Stimulated activated CD8-positive, alpha-beta memory T cell treated with anti-CD3 and anti-CD28 coated beads, Interleukin-15, amount 100 ng/mL, for 4 hours (primary cell): ENCODE measurements at places on chromosomes 7 and 10.

- DNase-seq = no peak
Observed at GRCh38 chr10:47114680-47115186, 185.3 kb upstream of the GDF10 start.

DNA sequence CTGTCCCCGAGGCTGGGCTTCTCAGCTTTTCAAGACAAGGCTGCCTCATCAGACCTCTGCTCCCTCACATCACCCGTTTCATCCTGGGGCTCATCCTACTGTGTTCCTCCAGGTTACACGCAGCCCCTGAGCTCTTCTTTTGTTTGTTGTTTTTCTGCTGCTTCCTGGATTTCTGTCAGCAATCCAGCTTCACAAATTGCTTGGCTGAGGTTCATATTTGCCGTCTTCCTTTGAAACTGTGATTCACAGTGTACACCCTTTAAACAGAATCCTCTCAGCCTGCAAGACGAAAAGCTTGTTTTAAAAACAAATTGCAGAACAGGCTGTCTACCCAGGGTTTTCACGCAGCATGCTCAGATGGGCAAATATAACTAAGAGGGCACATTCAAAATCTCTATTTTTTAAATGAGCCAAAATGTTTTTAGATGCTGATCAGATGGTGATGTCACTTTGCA lies 39.1 kb upstream of the PARD3 start:
- DNase-seq = no peak

DNA sequence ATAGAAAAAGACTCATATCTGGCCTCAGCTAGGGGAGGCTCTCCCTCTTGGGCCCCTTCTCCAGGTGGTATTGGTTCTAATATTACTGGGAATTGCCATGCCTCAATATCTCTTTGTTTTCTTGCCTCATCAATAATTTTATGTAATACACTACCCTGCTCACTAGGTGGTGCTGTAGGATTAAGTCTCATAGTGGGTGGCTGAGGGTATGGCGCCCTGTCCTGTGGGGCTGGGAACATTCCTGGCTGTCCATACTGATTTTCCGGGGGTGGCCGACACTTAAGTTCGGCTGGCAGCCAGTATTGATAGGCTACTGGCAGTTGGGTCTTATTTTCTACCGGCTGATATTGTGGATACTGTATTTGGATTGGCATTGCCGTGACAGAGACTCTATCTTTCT lies 9.0 kb upstream of the TAS2R3 start:
- DNase-seq = no peak

DNA sequence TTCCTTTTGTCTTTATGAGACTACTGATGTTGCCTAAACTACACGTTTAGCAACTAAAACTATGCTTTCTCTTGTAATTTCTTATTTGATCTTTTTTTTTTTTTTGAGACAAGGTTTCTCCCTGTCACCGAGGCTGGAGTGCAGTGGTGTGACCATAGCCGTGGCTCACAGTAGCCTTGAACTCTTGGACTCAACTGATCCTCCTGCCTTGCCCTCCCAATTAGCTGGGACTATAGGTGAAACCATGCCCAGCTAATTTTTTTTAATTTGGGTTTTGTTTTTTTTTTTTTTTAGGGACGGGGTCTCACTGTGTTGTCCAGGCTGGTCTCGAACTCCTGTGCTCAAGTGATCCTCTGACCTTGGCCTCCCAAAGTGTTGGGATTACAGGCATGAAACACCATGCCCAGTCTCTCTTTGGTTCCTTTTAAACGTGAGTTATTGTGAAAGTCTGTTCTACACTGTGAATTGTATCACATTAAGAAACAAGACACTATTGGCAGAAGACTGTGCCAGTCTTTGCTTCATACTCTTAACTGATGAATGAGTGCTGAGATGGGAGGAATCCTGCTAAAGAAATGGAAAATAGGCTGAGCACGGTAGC lies 6.4 kb downstream of the TMEM248 start:
- no peak for DNase-seq

DNA sequence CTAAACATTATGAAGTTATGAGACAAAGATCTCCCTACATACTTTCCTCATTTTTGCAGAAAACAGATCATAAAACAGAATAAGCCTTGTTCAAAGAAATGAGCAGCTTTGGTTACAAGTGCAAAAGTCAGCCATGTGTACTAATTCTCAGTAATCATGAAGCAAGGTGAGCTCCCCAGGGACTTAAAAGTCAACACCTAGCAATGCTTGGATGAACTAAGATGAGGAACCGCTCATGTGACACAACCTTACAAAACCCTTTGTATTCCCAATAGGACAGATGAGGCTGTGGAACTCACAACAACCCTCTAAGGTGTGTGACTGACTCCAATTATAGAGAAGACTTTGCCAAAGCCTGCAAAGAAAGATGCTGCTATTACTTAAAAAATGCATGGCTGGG lies 154.5 kb downstream of the SLC25A13 start:
- no peak for DNase-seq

DNA sequence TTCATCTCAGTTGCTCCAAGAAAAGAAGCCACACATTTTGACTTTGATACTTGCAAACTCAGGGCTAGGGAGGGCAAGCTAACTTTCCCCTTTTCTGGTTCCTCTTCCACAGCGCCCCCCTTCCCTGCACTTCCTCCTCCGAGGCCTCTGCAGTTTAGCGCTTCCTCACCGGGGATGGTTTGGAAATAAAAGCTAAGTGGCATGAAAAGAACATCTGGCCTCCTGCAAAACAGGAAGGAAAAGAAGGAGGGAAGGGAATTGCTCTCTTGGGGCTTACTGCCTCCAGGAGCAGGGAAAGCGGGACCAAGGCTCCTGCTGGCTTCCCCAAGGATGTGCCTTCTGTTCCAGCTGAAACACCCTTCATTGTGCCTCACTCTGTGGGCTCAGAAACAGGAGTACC lies 42.3 kb downstream of the PRKCQ start:
- DNase-seq = no peak

DNA sequence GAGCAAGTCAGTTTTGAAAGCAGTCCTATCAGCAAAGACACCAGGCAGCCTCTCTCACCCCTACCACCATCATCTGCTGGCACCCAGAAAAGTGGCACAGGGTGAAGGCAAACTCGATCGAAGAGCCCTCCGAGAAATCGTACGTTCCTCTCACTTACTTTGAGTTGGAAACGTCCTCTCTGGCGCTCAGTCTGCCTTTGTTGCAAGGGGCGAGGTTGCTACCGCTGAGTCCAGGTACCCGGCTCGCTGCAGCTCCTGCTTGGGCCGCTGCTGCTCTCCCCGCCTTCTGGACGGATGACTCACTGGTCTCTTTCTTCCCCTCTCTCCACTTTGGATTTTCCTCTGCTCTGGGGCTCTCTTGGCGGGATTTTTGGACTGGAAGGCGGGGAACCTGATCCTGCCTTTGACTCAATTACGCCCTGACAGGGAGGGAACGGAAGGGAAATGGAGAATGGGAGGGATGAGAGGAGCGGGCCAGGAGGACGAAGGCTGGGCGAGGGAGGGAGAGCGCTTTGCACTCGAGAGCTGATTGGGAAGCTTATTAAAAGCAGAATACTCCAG lies at the start of gene PTN:
Gene PTN, minus strand, starts transcription at position 453 of the 561 bp plus-strand sequence. CDS start 88,760 bp downstream, outside the sequence.
- DNase-seq = no peak

- no peak for DNase-seq
Observed at GRCh38 chr7:11341285-11341944, 367.7 kb downstream of the PHF14 start.

- DNase-seq = no peak
Observed at GRCh38 chr10:31554556-31554955, 235.5 kb downstream of the ZEB1 start.

DNA sequence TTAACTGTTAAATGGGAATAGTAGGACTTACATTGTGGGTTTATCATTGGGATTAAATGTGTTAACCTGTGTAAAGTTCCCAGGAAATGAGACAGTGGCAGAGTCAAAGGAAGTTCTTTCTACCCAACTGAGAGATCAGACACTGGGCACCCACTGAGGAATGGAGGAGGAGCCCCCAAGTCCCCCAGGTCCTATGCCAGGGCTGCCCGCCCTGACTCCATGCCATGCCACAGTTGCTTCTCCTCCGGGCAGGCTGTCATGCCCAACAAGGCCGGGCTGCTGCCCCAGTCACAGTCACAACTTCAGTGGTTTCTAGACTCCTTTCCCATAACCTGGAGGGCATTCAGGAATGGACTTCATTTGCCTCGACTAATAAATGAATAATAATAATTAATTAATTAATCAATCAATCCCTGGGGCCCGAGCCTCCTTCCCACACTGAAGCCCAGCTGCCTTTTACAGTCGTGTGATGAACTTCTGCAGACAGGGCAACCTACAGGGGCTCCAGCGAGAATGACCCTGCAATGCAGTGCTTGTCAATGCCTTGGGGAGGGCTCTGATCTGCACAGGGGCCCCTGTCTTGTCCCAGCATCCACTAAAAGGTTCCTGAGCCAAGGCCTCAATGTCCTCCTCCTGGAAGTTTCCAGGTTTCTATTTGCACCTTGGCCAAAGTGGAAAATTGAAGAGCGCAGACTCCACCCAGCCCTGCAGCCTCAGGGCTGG lies 32.4 kb downstream of the DRGX start:
- DNase-seq = no peak

GRCh38 chr7:88046839-88047573 lies 113.0 kb downstream of the ADAM22 start:
- DNase-seq = no peak

- DNase-seq = no peak
Observed at GRCh38 chr10:10946801-10947200, 70.9 kb upstream of the CELF2 start.

- no peak for DNase-seq
Observed at GRCh38 chr10:16606421-16606820, 84.7 kb upstream of the C1QL3 start.

DNA sequence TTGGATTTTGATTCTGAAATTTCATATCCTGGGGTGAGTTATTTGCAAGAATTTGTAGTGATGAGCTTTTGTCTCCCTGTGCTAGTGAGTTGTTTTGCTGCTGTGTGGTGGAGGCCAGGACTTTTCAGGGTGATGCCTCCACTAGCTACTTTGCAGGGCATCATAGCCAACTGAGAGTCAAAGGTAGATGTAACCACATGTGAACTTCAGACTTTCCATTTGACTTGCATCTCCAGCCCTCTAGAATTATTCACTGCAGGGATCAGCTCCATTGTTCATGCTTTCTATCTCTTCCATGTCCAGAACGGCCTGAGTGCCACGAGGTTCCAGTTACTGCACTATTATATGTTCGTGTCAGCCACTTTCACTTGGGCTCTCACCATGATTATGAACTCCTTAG lies 534.3 kb downstream of the GRM8 start:
- DNase-seq = no peak

DNA sequence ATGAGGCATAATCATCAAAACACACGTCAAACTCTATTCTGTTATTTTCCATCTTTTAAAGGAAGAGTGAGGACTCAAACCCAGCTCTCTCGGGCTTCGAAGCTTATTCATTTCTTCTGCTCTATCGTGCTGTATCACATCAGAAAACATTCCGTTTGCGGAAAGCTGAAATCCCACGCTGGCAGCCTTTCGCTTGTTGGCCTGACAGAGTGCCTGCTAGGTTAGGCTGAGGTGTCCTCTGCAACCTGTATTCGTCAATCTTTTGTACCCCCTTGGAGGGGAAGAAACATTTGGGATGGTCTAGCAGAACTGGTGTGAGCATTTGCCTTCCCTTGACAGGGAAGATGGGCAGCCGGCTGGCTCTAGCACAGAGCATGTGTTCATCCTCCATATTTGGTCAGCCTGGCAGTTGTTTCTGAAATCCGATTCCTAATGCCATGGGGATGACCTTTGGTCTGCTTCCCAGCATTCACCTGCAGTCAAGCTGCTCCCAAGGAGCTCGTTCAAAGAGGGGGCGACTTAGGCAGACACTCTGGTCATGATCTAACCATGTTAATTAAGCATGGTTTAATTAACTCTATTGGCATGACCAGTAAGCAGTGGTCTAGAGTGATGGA lies 55.2 kb downstream of the TACC2 start:
- no peak for DNase-seq

GRCh38 chr7:84705706-84706105 lies 481.1 kb downstream of the SEMA3D start:
- no peak for DNase-seq

GRCh38 chr10:14191871-14192270 lies 138.9 kb downstream of the FRMD4A start:
- no peak for DNase-seq

- no peak for DNase-seq
Observed at GRCh38 chr7:77359599-77359998, 56.5 kb downstream of the GSAP start.

DNA sequence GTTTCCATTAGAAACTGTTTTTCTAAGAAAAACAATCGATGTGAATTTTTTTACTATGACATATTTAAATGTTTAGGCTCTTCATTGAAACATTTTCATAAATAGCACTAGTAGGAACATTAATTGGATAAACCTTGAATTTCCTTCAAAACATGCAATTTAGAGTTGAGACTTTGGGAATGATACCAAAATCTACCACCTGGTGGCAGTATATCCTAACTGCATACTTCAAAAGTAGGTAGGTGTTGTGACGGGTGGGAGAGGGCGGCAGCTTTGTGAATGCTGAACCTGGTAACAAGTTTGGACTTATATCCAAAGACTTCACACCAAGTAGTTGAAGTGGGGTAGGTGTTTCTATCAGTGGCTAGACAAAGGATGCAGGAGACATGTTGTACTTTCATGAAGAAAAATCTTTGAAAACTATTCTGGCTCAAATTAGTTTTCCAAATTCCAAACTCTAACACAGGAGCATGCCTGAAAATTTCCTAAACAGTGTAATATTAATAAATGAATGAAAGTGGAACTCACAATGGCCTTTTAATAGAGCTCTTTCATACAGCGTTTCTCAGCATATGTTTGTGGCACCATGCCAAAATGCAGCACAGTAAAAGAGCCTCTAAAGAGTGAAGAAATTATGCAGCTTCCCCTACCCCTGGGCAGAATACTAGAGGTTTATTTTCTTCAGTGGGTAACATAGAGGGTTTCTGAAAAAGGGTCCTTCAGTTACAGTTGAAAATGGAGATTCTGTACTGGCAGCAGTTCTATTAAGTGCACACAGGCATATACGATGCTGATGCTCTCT lies 201.0 kb upstream of the TPK1 start:
- DNase-seq = no peak

DNA sequence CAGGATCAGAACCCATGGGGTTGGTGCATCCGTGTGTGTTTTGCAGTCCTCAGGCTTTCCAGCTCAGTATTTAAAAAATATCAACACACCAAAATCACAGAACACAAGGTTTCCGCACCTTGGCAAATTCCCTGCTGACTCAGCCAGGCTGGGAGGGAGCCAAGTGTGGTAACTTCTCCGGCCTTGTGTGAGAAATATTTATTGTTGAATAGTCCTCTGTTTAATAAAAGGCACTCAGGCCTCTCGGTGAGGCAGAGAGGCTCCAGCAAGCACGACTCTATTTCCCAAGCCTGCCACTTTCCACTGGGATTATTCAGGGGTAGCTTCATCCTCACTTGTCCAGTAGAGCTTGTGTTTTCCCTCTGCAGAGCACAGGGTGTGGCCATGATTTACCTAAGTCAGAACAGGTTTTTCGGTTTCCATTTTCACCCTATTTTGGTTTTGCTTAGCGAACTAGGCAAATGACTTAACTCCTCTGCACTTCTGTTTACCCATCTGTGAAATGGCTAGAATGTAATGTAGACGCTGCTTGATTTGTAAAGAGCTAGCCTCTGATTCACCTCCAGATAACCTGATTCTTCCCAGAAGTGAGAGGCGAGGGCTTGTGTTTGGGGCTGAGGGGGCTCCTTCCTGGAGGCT lies 13.0 kb upstream of the CHST15 start:
- DNase-seq = no peak

GRCh38 chr7:3120513-3120912 lies 76.8 kb upstream of the CARD11 start:
- DNase-seq = no peak

GRCh38 chr10:77070346-77070745 lies 567.3 kb downstream of the KCNMA1 start:
- no peak for DNase-seq

- no peak for DNase-seq
Observed at GRCh38 chr10:104150139-104150538, 28.2 kb downstream of the SFR1 start.
